Panc1 (cell line): ENCODE measurements at places on chromosomes 1 and 21.

- DNase-seq = no peak
Measured at GRCh38 chr1:59819566-59820438, 5.1 kb downstream of the HOOK1 start.

DNA sequence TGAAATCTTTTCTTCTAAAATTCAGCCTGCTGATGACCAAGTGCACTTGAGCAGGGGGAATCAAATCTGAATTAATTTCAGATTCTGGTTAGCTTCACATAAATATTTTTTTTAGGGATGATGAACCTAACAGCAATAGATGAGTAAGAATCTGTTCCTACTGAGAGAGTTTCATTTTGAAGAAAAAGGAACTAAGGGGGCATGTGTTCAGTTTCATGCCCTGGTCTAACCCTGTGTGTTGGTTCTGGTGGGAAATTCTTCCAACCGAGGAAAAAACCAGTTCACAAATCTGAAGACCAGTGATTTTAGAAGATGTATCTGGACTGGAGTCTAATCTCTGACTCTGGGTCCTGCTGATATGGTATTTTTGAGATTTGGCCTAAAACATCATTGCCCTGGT, 13.7 kb downstream of the SELL start:
- no peak for DNase-seq

GRCh38 chr1:65418522-65419185, 1.8 kb upstream of the LEPR start:
- no peak for DNase-seq

GRCh38 chr1:77282187-77282865, 507 bp downstream of the AK5 start:
- DNase-seq = no peak

GRCh38 chr1:214862421-214862820, 220.1 kb upstream of the KCNK2 start:
- no peak for DNase-seq

GRCh38 chr1:37561133-37562132, 4.7 kb downstream of the DNALI1 start:
- DNase-seq = no peak

GRCh38 chr1:67590329-67590728, 94.7 kb upstream of the GADD45A start:
- no peak for DNase-seq

- no peak for DNase-seq
Measured at GRCh38 chr1:205232945-205233397, 5.2 kb downstream of the TMCC2 start.

DNA sequence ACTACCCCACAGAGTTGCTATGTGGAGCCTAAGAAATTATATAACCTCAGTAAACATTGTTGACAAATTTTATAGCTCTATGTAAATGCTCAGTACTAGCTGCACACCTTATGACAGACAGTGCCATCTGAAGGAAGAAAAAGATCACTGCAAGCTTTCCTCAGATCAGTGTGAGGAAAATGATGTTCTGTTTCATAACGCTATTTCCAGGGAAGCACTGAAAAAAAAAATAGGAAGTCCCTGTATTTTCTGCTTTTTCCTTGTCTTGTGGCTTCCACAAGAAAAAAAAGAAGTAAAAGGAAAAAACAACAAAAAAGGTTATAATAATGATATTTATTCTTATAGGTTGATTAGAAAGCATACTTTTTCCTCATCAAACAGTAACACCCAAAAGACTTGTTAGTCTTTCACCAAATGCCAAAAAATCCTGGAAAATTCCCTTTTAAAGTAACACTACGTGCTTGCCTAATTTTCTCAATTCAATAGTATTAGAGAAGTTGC, 23.2 kb downstream of the LYST start:
- no peak for DNase-seq

- no peak for DNase-seq
Measured at GRCh38 chr1:219414250-219414649, 198.7 kb downstream of the ZC3H11B start.

- DNase-seq = no peak
Measured at GRCh38 chr1:69258842-69259241, 308.9 kb upstream of the LRRC7 start.

DNA sequence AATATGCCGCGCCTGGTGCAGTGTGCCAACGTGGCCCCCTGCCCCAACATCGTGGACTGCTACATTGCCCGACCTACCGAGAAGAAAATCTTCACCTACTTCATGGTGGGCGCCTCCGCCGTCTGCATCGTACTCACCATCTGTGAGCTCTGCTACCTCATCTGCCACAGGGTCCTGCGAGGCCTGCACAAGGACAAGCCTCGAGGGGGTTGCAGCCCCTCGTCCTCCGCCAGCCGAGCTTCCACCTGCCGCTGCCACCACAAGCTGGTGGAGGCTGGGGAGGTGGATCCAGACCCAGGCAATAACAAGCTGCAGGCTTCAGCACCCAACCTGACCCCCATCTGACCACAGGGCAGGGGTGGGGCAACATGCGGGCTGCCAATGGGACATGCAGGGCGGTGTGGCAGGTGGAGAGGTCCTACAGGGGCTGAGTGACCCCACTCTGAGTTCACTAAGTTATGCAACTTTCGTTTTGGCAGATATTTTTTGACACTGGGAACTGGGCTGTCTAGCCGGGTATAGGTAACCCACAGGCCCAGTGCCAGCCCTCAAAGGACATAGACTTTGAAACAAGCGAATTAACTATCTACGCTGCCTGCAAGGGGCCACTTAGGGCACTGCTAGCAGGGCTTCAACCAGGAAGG, 4.3 kb downstream of the GJB3 start:
- no peak for DNase-seq

- DNase-seq = no peak
Measured at GRCh38 chr1:33918368-33918767, 54.5 kb downstream of the HMGB4 start.

- DNase-seq = no peak
Measured at GRCh38 chr21:42527489-42528158, 14.0 kb downstream of the SLC37A1 start.

GRCh38 chr1:187862506-187862905, 1033.8 kb downstream of the PLA2G4A start:
- DNase-seq = no peak

- no peak for DNase-seq
Measured at GRCh38 chr1:111441573-111442192, 7.4 kb downstream of the WDR77 start.

GRCh38 chr1:99544328-99544727, 101.6 kb upstream of the PALMD start:
- DNase-seq = no peak

DNA sequence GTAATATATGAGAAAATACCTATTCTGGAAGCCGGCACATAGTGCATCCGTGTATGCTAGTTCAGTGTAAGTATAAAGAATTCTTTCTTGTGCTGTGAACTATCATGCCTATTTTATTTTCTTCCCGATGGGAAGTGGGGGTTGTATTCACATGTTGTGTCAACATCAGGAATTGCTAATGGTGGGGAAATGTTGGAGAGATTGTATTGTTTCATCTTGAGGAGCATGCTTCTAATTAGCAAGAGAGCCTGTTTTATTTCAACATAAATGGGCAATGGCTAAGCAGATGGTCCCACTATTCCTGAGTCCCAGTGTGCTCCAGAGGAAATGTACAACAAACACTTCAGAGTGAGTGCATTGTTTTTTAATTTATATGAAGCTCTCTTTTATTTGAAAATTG, 485.2 kb downstream of the PLPP3 start:
- no peak for DNase-seq

GRCh38 chr1:179447489-179447888, 81.7 kb downstream of the AXDND1 start:
- DNase-seq = no peak

- DNase-seq = no peak
Measured at GRCh38 chr1:212980123-212980785, 29.9 kb downstream of the VASH2 start.

GRCh38 chr1:232562855-232563510, 67.0 kb downstream of the SIPA1L2 start:
- DNase-seq = no peak

DNA sequence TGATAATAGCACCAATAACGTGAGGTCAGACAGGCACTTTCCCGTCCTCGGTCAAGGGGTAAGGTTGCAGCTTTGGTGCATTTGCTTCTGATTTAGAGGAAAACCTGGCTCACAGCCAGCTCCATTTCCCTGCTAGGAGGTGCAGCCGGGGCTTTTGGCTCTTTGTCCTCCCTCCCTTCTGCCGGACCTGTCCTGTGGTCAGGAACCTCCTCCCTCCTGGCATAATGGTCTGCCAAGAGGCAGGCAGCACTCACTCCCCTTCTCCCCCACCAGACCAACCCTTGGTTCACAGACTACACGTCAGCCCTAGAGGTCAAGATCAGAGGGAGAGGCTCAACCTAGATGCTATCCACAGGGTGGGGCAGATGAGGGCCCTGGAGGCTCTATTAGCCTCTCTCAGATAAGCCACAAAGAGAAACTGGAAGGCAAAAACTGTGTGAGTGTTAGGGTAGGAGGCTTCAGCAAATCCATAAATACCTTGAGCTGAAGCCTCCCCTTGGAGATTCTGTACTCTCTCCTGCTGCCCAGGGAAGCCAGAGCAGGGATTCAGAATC, 64.8 kb downstream of the PLXNA2 start:
- DNase-seq = no peak

DNA sequence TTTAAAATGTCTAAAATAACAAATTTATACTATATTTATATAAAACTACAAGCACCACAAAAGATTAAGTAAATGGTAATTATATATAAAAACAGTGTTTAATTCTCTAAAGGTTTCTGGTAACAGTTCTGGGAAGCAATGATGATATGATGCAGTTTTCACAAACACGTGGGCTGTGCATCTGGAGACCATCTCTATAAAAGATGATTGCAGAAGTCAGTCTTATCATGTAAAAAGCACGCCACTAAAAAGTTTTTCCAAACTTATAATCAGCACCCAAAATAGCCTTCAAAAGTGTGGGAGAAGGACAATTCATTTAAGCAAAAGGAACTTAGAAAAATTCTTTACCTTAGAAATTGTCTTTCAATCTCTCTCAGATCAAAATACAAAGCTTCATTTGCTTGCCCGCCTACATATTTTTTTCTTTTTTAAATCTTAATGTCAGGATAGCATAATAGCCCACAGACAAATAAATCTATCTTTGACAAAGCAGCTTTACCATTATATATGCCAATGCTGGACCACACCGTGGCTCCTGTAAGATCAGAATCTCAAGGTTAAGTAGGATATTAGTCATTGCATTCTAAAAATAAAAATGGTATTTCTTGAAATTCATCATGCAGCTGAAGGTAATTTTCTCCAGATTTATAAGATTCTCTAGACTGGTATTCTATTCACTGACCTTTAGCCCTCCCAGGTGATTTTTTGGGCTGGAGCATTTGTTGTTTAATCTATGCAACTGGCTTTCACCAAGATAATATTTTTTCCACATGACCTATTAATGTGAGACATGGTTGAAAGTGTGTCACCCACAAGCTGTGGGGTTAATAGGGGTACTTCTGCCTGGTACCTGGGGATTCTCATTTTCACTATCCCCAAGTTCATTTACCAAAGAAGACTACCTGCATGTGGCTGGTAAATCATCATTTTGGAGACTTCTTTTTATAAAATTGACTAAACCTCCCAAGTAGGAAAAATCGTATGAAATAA, 189.6 kb upstream of the ST6GALNAC5 start:
- DNase-seq = no peak

DNA sequence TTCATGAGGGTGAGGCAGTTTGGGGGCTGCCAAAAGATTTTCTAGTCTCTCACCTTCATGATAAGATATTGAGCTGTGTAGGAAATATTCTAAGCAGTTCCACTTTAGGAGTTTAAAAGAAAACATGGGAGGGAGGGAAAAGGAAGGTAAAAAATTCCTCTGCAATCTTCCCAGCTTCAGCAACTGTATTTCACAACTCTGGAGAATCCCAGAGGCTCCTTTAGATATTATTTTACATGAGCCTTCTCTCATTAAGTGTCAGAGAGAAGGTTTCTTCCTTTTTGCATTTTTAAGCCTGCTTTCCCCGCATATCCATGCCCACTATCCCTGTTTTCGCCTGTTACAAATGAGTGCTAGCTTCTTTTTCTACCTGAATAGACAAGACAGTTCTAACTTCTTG, 289.4 kb downstream of the CHRM3 start:
- no peak for DNase-seq

- no peak for DNase-seq
Measured at GRCh38 chr1:209012443-209013196, 570.9 kb upstream of the CAMK1G start.

GRCh38 chr1:8600336-8600735, 217.1 kb downstream of the RERE start:
- DNase-seq = no peak

DNA sequence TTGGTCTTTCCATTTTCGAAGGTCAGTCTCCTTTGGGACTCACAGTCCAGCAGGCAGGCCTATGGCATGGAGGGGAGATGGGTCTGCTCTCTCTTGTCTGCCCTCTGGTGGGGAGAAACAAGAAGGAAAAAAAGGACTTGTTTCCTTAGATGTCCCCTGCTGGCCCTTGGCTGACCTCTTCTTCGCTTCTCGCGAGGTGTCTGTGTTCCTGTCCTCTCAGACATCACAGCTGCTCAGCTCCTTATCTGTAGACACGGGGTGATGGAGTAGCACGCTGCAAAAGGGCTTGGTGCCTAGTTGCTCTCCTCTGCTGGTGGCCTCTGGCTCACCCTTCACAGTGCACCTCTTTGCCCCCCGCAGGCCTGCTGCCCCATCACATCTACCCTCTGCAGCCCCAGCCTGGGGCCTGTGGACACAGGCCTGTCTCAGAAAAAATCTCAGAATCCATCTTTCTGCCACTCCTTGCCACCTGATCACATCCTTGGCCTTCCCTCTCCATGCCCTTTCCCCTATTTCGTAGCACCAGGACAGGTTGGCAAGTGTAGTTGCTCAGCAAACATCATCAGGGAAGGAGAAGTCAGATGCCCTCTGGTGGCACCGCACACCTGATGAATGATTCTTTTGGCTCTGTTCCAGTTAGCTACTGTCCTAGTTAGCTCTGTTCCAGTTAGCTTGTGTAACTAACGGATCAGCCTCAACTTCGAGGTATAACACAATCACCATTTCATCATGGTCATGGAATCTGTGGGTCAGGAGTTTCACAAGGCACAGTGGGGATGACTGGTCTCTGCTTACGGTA, 18.7 kb upstream of the AK2 start:
- peak; percentile 85 for DNase-seq

- no peak for DNase-seq
Measured at GRCh38 chr1:224873434-224874369, 55.8 kb upstream of the DNAH14 start.

DNA sequence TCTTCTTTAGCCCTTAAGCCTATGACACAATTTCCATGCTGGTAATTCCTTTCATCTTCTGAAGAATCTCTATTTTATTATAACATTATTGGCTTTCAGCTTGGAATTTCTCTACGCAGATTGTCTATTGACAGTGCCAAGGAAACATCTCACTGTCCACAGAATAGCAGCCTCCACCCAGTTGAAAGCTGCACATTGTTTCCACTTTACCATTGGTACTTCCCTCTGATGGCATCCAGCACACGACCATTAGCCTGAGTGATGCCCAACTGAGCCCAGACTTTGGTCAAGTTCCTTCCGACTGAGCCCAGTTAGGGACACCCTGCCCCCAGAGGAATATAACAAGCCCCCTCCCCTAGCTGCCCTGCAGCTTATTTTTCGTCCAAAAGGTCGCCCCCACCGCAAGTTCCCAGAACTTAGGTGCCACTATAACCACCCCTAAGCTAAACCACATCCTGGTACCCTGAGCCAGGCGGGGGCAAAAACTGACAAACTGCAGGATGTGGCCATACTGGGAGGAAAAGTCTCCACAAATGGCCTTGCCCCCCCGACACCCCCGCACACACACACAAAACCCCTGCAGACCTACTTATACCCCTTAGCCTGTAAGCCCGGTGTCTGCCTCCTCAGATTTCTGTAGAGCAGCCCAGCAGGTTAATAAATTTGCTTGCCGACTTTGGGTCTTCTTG, 13.2 kb downstream of the GBP5 start:
- no peak for DNase-seq

- DNase-seq = no peak
Measured at GRCh38 chr1:66542314-66542713, 8.4 kb downstream of the SGIP1 start.
